Amniotic epithelial cell (primary cell): ENCODE measurements at places on chromosomes 5 and 9.

DNA sequence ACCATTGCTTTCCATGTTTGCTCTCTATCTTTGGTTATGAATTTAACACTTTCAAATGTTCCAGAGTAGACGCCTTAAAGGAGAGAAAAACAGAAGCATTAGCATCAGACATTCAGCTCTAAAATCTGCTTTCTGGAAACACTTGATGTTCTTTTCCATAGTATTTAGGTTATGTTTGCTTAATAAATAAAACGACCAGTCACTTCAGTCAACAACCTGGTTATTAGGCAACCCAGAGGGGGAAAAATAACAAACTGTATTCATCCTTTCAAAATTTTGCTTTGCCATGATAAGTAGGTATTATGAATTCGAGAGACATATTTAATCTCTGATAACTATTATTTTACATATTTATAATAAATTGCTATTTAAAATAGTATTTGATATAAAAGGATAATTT lies 1044.7 kb downstream of the CDH9 start:
- DNase-seq = no peak

GRCh38 chr9:68507806-68508145 lies 32.9 kb downstream of the TMEM252 start:
- DNase-seq = no peak

DNA sequence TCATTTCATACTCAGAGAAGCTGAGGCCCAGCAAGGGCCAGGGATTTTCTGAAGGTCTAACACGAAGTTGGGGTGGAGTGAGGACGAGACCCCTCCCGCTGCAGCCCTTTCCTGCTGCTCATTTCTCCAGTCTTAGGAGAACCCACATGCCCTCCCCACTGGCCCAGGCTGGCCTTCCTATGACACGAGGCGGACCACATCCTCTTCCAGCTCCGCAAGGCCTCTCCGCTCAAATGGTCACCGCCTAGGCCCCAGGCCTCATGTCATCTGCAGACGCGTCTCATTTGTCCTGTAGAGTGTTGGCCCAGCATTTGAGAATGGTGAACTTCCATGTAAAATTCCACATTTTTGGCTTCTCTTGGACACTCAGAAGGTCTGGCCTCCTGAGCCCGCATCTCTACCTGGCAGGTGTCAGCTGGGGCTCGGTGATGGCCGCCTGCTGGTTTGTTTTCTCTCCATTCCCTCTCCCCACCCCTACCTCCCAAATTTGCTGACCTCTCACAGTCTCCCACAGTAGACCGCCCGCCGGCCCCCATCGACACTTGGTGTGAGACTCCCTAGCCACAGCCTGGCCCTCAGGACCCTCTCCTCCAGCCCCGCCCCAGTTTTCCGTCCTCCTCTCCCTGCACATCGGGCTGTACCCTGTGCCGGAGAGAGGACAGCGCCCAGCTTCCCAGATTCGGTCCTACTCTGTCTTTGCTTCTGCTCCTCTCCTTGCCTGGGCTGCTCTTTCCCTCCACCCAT lies 51.7 kb downstream of the ERGIC1 start:
- no peak for DNase-seq

GRCh38 chr5:62206150-62206829 lies 99.7 kb upstream of the KIF2A start:
- peak; percentile 5 for DNase-seq

DNA sequence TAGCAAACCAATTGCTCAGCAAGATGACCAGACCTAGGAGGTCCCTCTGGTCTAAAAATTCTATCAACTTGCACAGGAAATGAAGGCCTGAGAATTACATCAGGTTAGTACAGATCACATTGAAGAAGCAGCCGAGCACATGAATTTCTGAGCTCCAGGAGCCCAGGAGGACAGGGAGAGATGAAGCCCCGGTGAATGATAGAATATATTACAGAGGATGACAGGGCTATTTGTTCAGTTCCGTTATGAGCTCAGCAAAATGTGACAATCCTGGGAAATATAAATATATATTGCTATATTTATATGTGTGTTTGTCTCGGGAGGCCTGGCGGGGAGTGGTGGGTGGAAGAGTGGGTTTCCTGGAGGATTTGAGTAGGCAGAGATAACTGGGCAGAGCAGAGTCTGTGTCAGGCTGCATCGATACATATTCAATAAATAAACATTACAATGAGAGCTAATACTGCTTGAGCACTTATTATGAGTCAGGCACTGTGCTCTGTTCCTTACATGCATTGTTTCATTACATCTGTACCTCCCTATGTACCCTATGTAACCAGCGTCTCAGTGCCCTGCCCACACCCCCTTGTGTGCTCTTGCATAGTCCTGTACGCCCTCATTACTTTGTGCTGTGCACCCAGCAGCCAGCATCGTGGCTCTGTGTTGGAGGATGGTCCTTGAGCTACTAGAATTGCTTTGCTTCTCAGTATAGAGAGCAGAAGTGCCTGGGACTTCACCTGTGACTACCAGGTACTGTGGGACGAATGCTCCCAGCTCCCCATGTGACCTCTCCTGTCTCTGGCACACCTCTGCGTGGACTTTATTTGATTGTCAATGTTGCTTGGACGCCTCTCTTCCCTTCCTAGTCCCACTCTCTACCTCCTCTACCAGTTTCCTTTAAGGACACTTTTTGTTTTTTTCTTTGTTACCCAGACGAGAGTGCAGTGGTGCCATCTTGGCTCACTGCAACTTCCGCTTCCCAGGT lies 58.1 kb upstream of the KLF9 start:
- DNase-seq = no peak

DNA sequence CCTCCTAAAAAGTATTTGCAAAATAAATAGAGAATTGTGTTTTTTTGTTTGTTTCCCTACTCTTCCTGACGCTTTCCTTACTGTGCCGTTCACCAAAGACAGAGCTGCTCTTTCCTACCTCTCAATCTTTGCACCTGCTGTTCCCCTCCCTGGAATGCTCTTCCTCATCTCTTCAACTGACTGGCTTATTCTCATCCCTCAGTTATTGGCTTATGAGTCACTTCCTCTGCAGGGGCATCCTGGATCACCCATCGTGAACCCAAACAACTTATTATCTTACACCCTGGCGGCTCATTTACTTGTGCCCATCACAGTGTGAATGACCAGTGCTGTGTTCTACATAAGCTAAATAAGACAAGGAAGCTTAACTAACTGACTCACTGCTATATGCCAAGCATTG lies 36.1 kb upstream of the CCNG1 start:
- DNase-seq = no peak

DNA sequence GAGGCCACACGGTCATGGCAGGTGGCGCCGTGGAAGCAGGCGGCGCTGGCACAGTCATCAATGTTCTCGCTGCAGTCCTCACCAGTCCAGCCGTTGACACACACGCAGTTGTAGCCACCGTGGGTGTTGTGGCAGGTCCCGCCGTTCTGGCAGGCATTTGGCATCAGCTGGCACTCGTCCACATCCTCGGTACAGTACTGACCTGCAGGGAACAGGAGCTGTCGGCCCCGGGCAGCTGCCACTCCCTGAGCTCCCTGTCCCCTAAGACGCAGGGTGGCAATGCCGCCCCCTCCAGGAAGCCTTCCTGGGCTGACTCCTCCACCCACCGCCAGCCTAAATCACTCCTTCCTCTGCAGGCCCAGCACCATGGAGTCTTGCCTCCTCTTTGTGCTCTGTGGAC lies 27.2 kb downstream of the NOTCH1 start:
- no peak for DNase-seq

GRCh38 chr5:65105301-65105700 lies 336.6 kb downstream of the CWC27 start:
- DNase-seq = no peak

- no peak for DNase-seq
Measured at GRCh38 chr9:124191691-124192395, 65.9 kb upstream of the NEK6 start.

- no peak for DNase-seq
Measured at GRCh38 chr5:91168859-91169258, 214.3 kb downstream of the ARRDC3 start.

GRCh38 chr5:170114271-170114670 lies 8.6 kb downstream of the FOXI1 start:
- DNase-seq = no peak

- no peak for DNase-seq
Measured at GRCh38 chr9:134627417-134628353, 13.9 kb upstream of the COL5A1 start.

DNA sequence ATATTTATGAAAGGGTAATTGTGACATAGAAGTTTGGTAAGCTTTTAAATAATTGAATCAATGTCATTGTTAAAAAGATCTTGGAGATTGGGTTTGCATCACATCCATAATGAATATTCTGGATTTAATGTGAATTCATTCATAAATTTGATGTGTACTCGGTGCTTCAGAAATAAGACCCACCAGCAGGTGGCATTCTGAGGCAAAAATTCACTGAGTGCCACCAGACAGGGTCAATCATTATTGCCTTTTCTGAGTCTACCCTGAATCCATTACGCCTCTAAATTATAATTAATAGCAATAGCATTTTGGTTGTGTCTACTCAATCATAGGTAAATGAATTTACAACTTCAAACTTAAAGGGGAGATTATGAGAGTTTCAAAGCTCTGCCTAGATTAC lies 1.0 kb downstream of the TRPC7 start:
- no peak for DNase-seq

GRCh38 chr5:51881901-51882300 lies 498.7 kb downstream of the ISL1 start:
- peak; percentile 2 for DNase-seq

DNA sequence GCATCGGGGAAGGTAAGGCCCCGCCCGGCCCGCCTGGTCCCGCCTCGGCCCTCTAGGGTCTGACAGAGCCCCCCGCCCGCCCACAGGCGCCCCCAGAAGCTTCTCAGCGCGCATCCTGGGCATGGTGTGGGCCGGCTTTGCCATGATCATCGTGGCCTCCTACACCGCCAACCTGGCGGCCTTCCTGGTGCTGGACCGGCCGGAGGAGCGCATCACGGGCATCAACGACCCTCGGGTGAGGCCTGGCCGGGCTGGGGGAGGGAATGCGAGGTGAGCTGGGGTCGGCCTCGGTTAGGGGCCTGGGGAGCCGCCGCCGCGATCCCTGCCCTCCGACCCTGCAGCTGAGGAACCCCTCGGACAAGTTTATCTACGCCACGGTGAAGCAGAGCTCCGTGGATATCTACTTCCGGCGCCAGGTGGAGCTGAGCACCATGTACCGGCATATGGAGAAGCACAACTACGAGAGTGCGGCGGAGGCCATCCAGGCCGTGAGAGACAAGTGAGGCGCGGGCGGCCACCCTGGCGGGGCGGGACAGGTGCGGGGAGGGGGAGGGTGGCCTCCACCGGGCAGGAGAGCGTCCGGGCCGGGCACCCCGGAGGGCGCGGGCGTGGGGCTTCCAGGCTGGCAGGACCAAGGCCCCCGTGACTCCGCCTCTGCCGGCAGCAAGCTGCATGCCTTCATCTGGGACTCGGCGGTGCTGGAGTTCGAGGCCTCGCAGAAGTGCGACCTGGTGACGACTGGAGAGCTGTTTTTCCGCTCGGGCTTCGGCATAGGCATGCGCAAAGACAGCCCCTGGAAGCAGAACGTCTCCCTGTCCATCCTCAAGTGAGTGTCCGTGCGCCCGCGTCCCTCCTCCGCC lies 7.1 kb downstream of the LRRC26 start:
- DNase-seq = peak; percentile 17

DNA sequence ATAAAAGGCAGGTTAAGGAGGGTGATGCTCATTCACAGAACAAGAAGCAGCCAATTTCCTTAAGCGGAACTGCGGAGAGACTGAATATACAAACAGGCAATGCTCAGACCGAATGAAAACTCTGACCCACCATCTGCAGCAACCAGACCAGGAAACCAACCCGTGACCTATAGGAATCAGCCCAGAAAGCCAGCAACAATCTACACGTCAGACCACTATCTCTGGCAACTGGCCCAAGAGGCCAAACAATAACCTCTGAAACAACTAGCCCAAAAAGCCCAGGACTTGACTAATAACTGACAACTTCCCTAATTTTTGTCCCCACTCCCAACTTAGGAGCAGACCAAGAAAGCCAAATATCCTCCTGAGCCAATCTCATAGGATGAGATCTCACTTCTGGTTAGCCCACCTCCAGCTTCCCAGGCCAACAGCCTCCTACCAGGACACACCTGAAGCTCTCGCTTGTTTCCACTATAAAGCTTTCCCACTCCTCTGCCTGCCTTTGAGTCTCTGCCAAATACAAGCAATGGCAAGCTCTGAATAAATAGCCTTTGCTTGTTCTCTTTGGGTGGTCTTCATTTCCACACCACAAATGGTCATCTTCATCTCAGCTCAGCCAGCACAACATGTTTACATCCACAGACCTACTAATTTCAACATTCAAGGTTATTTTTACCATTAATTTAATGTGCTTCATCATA lies 168.5 kb downstream of the HSD17B3 start:
- no peak for DNase-seq

DNA sequence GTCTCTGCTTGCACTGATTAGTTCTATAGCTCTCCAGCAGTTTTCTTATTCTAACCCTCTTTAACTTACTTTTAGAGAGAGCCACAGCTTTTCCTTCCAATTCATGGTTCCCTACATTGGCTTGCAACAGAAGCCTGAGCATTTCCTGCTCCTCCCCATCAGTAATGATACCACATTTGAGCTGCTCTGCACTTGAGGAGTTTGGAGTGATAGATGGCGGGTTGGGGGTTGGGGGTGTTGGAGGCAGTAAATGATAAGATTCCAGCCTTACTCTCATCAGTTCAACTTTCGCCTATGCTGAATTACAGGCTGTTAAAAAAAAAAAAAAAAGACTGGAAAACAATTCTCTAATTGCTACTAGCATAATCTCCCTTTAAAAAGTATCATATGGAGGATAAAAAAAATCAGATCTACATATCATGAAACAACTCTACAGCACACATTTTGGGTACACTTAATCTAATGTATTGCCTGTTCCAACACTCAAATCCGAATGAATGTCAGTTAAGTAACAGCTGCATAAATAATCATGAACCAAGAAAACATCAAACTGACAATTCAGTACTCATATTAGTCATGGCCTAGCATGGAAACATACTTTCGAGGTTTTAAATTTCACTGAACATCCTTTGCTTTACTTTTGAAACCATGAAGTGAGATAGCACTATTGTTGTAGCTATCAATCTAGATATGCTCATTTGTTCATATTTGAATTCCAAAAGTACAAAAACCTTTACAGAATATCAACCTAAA lies 224.7 kb downstream of the NFIB start:
- peak; percentile 17 for DNase-seq

- DNase-seq = peak; percentile 80
Measured at GRCh38 chr5:40796487-40796889, 1.7 kb downstream of the PRKAA1 start.

- no peak for DNase-seq
Measured at GRCh38 chr9:112869041-112869529, 21.6 kb downstream of the SLC46A2 start.
